ENCODE measurements at places on chromosomes 3 and 15. TPM values are rescaled to one million over a fixed set of nuclear protein-coding genes. Genes with fewer than 3 reads are reported as not detected.

The SLC35G2 gene
- 5.7 TPM for total RNA-seq

The ASB14 gene
- total RNA-seq, result 0.68 TPM

The NEK10 gene
- total RNA-seq, result 7.6 TPM

The KCNH8 gene
- total RNA-seq, result 16.1 TPM
